ENCODE measurements at places on chromosomes 1 and 21. TPM values are rescaled to one million over a fixed set of nuclear protein-coding genes. Genes with fewer than 3 reads are reported as not detected.

SNRNP40 gene
- total RNA-seq, result 97.9 TPM

ITLN2 gene
- total RNA-seq, result not detected

SYT11 gene
- total RNA-seq, result 38.8 TPM

SYPL2 gene
- total RNA-seq, result not detected

TMOD4 gene
- 2.7 TPM for total RNA-seq

RGS5 gene
- total RNA-seq, result 1.3 TPM

TSSK3 gene
- total RNA-seq, result 1.2 TPM

CFAP141 gene
- total RNA-seq, result not detected

SPRR1A gene
- total RNA-seq, result not detected

CA6 gene
- total RNA-seq, result 2.3 TPM

DYNLT5 gene
- not detected for total RNA-seq

TDRD10 gene
- total RNA-seq, result not detected

SPATA45 gene
- not detected for total RNA-seq

PRDM2 gene
- total RNA-seq, result 64.2 TPM

CD53 gene
- 581 TPM for total RNA-seq

SMPDL3B gene
- 0.54 TPM for total RNA-seq

OVAAL gene
- not detected for total RNA-seq

KANK4 gene
- not detected for total RNA-seq

RFX5 gene
- 118 TPM for total RNA-seq

SYT2 gene
- total RNA-seq, result not detected

OLIG2 gene
- total RNA-seq, result not detected

CD5L gene
- total RNA-seq, result not detected

GPR137B gene
- 6.7 TPM for total RNA-seq

SLC44A5 gene
- total RNA-seq, result not detected

FAM110D gene
- total RNA-seq, result not detected

CD244 gene
- total RNA-seq, result 1.9 TPM

SPRR2B gene
- not detected for total RNA-seq

PADI3 gene
- not detected for total RNA-seq

TTLL7 gene
- 1.9 TPM for total RNA-seq

ETV3L gene
- not detected for total RNA-seq
